Stimulated activated CD8-positive, alpha-beta memory T cell treated with anti-CD3 and anti-CD28 coated beads, Interleukin-4, amount 100 ng/mL, for 24 hours (primary cell): ENCODE measurements at places on chromosomes 11 and 22.

GRCh38 chr11:35390737-35391682 is 28.3 kb downstream of the SLC1A2 start:
- no peak for DNase-seq

- no peak for DNase-seq
These were observed 94.1 kb upstream of the NECTIN1 start for GRCh38 chr11:119823077-119823476.

DNA sequence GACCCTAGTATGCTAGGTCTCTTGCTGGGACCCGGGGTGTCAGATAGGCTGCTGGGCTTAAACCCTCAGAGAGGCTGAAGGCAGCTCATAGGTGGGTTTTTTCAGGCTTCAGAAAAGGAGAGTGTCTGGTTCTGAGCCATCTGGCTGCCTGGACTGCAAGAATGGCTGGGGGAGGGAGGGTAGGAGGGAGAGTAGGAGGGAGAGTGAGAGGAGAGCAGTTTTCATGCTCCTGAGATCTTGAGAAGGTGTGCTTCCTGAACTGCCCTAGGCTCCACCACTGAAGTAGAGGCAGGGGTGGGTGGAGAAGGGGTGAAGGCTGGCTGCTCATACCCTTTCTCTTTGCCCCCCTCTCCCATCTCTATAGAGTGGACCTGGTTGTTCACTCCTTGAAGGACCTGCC is 4.6 kb downstream of the HMBS start:
- no peak for DNase-seq

DNA sequence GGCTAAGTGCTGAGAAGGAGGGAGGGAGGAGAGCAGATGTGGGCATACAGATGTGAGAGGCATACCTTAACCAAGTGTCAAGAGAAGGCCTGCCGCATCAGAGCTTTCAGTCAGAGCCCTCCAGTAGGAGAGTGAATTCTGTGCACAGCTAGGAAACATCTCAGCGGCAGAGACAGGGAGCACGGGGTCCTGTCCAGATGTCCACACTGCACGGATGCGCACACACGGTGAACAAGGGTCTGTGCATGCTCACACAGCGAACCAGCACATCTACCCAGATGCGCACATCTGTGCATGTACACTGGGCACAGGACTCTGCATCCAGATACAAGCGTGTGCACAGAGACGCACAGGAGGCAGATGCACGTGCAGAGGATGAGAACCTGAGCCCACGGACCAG is 778.0 kb downstream of the BRD1 start:
- no peak for DNase-seq

- DNase-seq = no peak
These were observed 546 bp upstream of the CYP2R1 start for GRCh38 chr11:14892577-14892976.

- no peak for DNase-seq
These were observed 146.2 kb downstream of the ARHGAP42 start for GRCh38 chr11:100833276-100833675.

DNA sequence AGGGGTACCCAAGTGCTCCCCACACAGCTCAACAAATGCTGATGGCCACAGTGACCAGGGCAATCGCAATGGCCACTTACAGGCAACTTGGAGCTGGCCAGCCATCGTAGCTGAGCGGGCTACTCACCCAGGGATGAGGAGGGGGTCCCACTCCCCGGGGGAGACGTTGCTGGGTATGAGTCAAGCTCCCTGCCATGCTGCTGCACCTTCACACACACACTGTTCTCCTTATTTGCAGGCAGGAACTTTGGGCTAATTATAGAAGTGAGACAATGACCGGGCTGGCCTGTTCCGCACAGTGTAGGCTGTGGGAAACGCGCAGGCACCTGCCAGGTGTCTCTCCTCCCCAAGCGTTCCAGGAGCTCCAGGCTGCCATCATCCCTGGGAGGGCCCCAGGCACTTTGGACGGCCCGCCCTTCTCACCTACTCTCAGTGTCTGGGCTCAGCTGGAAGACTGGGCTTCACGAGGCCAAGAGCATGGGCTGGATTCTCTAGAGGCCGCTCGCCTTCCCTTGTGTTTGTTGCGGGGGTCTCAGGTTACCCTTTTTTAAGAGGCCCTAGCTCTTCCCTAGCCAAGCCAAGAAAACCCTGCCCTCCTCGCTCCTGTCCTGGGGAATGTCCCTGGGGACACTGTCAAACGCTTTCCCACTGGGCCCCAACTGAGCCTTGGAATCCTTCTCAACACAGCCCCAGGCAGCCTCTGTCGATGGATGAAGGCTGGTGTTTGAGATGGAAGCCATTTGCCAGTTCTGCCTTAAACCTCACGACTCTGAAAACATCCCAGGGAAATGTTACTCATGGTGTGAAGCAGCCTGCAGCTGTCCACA is 73.0 kb downstream of the RTL6 start:
- no peak for DNase-seq

- DNase-seq = no peak
These were observed 104.6 kb upstream of the NCAM1 start for GRCh38 chr11:112856591-112856990.

DNA sequence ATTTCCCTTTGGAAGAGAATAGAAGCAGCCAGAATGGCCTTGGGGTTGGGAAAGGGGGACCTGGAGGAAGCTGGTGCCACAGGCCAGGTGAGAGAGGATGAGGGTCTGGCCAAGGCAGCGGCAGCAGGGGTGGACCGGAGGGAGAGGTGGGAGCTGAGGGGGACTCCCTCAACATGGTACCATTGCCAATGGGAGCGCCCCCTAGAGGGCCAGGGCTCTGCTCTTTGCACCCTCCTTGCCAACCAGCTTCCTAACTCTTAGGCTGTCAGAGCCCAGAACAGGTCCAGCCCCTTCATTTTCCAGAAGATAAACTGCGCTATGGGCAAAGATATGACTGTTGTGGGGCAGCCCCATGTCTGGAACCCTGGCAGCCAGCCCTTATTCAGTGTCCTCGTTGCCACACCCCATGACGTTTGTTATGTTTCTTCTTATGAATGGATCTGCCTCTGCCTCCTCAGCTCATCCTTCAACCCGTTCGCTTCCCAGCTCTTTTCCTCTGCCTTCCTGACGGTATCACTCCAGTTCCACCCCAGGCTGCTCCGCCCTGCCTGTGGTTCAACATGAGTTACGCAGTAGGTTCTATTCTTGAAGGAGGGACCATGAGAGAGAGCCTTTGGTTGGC is 185.2 kb downstream of the GRIK4 start:
- no peak for DNase-seq

DNA sequence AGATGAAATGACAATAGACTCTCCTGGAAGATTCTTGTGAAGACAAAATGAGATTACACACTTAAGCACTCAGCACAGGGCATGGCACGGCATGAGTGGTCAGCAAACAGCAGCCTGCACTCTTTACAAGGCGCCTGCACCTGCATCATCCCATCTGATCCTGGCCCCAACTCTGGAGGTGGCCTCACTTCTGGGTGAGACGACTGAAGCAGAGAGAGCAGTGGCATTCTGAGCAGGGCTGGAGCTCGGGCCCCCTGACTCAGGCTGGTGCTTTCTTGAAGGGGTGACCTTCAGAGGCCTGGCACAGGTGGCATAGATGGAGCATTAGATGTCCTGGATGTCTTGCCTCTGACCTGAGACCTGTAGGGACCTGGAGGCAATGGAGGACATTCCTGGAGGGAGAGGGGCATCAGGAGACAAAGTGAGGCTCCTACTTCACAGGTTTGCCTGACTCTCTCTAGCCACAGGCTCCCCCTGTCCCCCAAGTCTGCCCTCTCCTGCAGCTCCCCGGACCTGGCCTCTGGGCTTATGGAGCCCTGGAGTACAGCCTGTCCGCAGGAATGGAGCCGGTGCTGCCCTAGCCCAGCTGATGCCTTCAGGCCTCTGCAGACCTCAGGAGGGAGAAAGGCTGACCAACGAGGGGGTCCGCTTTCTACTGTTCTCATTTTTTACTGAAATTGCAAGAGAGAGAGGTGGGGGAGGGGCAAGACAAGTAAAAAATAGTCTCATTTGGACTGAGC is 65.5 kb upstream of the THY1 start:
- DNase-seq = no peak

- DNase-seq = no peak
These were observed 243.5 kb upstream of the NARS2 start for GRCh38 chr11:78818201-78818600.

DNA sequence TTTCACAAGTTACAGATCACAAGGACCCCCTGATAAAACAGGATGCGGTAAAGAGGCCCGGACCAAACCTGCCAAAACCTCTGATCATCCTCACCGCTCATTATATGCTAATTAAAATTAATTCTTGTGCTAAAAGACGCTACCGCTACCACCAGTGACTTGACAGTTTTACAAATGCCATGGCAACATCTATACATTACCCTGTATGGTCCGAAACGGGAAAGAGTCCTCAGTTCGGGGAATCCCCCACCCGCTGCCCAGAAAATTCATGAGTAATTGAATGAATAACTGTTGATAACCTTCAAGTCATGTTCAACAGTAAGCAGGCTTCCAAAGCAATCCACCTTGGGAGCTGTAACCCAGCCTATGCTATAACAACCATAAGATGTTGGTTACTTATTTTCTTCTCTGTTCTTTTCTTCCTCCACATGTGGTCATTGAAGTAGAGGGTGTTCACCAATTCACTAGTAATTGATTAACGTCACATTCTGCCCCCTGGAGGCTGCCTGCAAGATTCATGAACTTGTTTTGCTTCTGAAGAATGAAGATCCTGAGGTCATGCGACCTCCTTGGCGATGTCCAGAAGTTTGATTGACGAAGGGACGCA is 20.6 kb downstream of the APOBEC3H start:
- peak; percentile 62 for DNase-seq

- no peak for DNase-seq
These were observed 81.3 kb downstream of the SYT9 start for GRCh38 chr11:7332962-7333361.

DNA sequence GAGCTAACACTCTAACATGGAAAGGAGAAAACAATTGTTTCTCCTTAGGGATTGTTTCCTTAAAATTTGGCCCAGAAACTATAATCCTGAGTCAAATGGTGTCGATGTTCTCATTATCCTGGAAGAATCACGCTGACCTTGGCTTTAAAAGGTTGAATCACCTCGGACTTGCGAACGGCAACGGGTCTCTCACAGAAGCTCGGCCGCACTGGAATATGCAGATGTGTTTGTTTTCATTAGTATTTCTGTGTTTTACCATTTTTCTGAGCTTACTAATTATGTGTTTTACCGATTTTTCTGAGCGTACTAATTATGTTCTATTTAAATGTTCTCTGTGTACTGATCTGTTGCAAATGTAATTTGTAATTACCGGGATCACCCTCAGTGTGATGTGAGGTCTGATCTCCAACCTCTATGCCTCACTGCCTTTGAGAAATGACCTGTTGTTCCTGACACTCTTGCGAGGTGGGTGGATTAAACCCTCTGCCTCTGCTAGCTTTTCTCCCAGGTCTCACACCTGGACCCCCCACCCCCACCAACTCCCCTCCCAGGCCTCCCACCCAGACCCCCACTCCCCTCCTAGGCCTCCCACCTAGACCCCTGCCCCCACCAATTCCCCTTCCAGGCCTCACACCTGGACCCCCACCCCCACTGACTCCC is 38.3 kb upstream of the BRSK2 start:
- DNase-seq = no peak

DNA sequence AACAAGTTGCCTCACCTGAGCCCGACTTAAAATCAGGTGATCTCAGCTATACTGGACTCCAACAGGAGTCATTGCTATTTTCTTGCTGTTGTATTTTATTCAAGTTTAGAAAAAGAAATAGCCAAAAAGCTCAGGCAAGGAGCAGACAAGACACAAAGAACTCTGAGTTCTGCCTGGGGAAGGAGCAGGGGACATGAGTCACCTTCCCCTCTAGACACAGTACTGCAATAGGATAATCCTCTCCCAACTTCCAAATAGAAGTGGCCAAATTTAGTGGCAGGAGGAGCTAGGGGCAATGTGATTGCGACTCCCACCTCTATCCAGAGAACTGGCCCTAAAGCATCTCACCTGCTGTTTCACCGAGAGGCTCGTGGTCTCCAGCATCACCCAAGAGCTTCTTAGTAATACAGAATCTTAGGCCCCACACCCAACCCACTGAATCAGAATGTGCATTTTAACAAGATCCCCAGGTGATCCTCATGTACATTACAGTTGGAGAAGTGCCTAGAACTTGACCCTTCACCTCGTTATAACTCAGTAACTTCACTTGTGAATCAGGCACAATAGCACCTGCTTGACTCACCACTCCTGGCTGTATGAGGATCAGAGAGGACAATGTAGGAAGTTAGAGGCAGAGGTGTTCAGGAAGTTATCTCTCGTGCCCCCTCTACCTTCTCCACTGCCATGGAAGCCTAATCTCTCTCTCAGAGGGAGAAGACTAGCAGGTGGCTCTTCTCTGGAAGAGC is 56.8 kb upstream of the FBXO3 start:
- no peak for DNase-seq

DNA sequence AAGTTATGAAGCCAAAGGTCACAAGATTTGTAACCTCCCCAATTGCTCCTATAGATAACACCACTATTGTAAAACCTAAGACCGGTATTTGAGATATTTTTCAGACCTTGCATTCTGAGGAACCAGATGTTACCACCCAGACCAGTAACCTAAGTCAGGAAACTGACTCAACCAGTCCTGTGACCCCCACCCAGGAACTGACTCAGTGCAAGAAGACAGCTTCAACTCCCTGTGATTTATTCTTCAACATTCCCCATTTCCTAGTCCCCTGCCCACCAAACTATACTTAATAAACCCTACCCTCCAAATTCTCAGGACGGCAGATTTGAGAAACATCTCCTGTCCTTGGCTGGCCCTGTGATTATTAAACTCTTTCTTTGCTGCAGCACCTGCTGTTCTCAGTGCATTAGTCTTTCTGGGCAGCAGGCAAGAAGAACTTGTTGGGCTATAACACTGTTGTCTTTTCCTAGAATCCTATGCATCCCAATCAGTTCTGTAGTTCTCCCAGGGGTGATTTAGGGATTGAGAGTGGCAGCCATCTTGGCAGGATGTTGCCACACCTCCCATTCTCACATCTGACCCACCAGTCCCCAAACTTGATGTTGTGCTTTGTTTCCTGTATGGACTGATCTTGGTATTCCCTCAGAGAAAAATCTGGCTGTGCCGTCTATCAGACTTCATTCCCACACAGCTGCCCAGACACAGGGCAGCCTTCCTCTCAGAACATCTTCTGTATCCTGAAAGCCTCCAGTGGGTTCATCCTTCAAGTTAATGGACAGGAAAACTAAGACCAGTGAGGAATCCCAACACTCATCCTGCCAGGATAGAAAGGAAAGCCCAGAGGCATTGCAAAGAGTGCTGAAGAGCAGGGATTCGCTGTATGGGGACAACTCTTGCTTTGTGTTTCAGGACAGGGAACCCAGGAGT is 104.0 kb downstream of the PDE2A start:
- DNase-seq = no peak

- DNase-seq = no peak
These were observed 230.0 kb downstream of the SOX6 start for GRCh38 chr11:16126362-16126761.

- no peak for DNase-seq
These were observed 198.8 kb upstream of the NARS2 start for GRCh38 chr11:78773492-78773891.

DNA sequence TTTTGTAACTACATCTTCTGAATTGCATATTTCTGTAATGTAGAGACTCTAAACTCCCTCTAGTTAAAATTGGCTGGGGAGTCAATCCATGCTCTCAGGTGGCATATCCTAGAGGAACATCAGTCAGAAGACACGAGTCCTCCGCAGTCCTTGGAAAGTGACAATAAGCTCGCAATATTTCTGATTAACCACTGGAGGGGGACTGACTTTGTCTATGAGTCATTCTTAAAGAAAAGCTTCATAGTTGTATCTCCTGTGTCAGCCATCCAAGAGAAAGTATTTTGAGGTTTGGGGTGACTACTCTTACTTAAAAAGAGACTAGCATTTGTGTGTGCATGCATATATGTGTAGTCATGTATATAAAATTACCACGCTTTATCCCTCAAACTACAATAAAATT is 60.2 kb downstream of the SLN start:
- no peak for DNase-seq

- no peak for DNase-seq
These were observed 9.5 kb downstream of the FREY1 start for GRCh38 chr11:45897556-45897955.
